NCI-H526 treated with DMSO at 0.1 percent for 48 hours (cell line): ENCODE measurements at places on chromosomes 4 and X.

- no peak for DNase-seq
Measured at GRCh38 chr4:11878241-11878640, 449.5 kb upstream of the HS3ST1 start.

DNA sequence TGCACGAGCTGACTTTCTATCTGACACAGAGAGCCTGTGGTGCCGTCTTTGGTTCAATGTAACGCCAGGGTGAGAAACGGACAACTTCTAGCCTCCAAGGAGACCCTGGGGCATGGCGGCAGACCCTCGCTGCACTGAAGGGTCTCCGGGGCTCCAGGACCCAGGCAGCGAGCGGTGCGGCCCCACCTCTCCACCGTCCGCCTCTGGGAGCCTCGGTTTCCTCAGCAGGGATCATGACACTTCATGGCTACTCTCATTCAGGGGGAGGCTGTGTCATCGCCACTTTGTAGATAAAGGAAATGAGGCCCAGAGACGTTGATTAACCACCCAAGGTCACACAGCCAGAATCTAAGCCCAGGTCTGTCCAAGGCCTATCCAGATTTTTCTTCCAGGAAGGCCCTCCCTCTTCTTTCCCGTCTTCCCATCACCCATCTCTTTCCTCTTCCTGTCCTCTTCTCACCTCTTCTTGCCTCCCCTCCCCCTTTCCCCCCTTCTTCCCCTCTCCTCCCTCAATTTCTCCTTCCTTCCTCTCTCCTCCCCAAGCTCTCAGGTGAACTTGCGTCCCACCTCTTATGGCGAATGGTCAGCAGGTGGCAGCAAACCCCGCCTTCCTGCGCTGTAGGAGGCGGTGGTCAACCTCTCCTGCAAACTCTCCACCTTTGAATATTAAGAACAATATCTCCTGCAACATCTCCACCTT lies 69.3 kb upstream of the HMX1 start:
- no peak for DNase-seq

DNA sequence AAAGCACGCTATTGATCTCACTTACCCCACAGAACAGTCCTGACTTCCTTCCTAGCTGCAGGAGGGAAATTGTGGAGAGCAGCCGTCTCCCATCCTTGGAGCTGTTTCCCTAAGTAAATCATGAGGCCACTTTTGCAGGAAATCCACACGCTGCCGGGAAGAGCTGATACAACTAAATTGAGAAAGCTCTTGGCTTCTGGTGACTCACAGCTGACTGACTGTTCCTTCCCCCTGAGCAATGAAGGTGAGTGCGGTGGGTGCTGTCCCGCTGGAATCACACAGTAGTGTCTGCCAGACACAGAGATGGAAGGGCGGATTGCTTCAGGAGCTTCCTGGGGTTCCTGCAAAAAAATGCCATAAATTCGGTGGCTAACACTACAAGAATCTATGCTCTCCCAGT lies 268.9 kb downstream of the ASMT start:
- no peak for DNase-seq

- DNase-seq = no peak
Measured at GRCh38 chr4:32684160-32684559, 1964.0 kb downstream of the PCDH7 start.

DNA sequence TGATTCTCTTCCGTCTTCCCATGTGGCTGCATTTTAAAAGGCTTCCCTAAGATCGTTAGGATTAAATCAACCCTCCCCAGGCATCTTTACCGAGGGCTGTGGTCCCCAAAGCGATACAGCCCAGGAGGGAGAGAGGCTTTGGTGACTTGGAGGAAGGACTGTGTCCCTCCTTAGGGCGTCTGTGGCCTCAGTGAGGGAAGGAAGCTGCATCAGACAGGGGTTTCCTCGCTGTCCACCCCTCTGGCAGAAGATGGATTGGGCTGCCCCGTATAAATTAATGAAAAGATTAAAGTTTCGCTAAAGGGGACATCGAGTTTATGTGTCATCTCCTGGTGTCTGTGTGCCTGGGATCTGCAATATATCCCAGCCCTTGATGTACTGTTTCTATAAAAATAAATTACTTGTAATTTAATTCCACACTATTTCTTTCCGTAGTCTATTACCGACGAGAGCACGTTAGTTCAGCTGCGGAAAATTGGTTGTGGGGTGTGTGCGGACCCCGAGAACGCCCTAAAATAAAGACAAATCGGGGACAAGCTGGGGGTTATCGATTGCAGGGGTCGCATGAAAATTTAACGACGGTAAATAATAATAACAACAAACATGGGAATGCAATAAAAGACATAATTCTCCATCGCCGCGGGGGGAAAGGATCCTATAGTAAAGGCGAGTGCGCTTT lies 6.5 kb downstream of the SHOX start:
- DNase-seq = no peak

DNA sequence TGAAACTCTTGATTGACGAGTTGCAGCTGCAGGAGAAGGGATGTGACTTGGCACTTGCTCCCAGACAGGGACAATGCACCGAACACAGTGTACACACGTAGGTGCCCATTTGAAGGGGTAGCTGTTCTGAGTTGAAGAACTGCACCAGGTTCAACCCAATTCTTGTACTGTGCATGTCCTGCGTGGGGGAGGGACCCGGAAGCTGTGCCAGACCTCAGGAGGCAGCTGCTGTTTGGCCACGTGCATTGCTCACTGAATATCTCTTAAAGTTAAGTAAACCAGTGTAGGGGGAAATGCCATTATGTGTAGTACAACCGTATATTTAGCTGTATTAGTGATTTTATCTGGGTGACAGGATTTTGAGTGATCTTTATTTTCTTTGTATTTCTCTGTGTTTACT lies 12.0 kb upstream of the RBBP7 start:
- DNase-seq = peak; percentile 30

DNA sequence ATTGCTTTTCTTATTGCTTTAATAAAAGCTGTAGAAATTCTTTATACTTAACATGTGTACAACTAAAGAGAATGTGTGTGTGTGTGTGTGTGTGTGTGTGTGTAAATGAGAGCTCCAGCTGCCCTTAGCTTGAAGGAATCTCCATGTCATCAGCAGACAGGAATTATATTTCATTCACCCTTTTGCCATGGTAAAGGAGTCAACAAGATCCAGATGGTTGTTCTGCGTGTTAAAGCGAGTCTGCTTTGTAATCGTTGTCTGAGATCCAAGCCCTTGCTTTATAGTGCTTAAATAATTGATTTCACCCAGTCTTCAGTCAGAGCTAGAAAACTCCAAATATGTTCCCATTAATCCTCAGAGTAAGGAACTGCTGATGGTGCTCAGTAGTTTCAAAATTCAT lies 285.5 kb downstream of the PDGFC start:
- no peak for DNase-seq

DNA sequence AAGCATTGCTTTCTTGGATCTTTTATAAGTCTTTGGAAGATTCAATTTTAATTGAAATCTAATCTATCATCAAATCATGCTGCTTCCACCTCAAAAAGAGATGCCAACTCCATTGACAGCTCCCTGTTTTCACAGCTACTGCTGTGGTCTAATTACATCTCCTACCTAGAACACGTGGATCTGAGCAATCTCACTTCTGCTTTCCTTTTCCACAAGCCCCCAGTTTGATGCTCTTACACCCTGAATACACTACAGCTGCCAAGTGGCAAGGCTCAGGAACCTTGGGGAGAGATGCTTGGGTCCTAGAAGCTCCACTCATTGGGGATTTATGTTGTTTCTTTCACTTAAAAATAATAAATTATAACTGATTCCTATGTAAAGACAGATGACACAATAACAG lies 172.0 kb downstream of the CFAP299 start:
- no peak for DNase-seq

- DNase-seq = no peak
Measured at GRCh38 chr4:36128689-36129088, 115.6 kb downstream of the ARAP2 start.

GRCh38 chr4:179465131-179465797 lies 2023.0 kb upstream of the AGA start:
- DNase-seq = no peak

DNA sequence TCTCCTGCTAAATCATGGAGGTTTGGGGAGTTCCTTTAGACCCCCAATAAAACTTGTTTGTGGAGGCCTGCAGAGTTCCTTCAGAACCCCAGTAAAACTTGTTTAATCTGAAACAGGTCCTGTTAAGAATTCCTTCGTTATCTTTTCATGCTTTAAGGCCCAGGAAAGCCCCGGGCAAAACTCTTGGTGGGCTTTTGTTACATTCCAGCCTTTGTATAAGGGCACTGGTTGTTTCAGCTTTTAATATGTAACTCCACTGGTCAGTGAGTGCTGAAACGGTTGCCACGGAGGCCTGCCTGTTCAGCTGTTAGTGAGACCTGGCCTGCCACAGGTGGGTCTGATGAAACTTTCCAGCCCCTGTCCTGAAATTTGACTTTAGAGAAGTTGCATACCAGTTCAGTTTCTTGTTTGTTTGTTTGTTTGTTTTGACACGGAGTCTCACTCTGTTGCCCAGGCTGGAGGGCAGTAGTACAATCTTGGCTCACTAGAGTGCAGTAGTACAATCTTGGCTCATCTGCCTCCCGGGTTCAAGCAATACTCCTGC lies 12.4 kb upstream of the DHRSX start:
- no peak for DNase-seq

DNA sequence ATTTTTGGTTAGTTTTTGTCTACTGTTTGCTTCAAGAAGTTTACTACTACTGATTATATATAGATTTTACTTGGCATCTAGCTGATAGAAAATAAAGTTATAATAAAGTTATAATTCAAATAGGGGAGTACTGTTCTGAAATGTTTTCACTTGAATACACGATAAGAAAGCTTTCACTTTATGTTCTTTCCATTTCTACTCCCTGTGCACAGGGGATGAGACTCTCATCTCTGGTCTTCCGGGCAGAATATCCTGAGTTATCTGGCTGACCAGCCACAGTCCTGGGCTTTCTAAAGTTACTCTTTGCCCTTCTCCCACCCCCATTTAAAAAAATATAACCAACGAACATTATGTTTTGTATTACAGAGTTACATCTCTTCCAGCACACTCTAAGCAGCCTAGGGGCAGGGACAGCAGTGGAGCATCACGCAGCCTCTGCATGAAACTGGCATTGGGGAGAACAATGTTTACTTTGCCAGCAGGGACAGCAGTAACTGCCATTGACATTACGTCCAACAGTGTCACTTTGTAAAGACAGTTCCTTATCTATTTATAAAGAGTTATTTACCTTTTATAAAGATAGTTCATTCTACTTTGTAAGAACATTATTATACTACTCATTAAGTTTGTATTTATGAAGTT lies 64.3 kb downstream of the METTL14 start:
- peak; percentile 20 for DNase-seq

- DNase-seq = no peak
Measured at GRCh38 chr4:95050980-95051701, 293.4 kb downstream of the BMPR1B start.

DNA sequence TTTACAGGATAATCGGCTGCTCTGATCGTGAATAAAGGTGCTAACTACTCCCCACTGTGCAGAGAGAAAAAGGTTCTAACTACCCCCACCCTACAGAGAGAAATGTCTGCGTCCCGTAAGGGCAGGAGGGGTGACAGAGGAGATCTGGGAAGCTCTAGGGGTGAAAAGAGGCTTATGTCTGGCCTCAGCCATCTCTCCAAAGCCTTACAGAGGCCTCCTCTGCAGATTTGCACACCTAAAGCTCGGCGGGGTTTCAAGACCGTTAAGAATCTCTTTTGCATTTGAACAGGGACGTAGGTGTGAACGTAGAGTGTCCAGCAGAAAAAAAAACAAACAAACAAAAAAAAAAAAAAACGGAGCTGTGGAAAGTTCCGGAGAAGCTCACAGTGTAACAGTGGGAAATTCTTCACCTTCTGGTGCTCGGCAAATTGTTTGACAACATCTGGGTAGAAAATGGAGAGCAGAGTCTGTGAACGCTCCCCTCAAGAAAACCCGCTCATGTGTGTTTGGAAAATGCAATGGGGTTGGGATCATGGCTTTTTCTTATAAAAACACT lies 161.0 kb downstream of the SHOX start:
- DNase-seq = no peak

GRCh38 chrX:2502120-2502667 lies 1.4 kb upstream of the DHRSX start:
- DNase-seq = no peak

DNA sequence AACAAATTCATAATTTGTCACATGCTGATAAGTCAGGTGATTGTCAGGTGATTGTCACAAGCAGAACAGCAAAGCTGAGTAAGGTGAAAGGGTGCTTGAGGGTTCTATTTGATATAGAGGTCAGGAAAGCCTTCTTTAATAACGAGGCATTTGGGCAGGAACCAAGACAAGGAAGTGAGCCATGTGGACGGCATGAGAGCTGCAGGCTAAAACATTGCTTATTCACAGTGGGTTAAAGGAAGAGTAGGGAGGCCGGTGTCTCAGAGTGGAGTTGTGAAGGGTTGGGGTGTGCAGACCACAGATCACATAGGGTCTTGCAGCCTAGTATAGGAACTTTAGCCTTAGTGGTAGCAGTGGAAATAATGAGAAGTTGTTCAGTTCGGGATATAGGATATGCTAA lies 31.3 kb upstream of the CYP2U1 start:
- DNase-seq = no peak

- no peak for DNase-seq
Measured at GRCh38 chr4:72629540-72629939, 60.5 kb upstream of the ADAMTS3 start.

GRCh38 chr4:17272154-17272553 lies 239.7 kb downstream of the QDPR start:
- no peak for DNase-seq

DNA sequence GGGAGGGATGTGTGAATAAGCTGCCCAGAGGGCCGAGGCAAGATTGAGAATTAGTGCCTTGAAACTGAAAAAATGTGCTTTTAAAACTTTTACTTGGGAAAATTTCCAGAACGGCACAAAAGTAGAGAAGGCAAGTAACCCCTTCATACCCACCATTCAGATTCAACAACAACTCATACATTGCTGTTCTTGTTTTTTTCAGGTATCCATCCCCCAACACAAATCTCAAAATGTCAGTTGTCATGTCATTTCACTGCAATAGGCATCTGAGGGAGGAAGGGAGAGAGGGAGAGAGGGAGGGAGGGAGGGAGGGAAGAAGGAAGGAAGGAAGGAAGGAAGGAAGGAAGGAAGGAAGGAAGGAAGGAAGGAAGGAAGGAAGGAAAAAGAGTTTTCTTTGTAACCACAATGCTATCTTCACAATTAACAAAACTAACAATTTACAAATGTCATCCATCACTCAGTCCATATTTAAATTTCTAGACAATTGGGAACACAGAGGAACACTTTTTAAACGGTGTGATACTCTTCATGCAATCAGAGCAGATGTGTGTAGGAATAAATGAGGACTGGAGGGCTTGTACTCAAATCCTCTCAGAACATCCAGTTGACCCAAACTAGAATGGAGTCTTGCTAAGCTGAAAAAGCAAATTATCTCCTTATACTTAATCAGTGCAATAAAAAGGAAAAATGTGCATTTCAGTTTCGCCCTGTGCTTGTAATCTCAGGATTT lies 54.8 kb upstream of the ADGRG2 start:
- DNase-seq = no peak
